ENCODE measurements at places on chromosomes 4 and X.

GRCh38 chr4:82779032-82779431 is 19.6 kb downstream of the SCD5 start:
- no peak for DNase-seq

DNA sequence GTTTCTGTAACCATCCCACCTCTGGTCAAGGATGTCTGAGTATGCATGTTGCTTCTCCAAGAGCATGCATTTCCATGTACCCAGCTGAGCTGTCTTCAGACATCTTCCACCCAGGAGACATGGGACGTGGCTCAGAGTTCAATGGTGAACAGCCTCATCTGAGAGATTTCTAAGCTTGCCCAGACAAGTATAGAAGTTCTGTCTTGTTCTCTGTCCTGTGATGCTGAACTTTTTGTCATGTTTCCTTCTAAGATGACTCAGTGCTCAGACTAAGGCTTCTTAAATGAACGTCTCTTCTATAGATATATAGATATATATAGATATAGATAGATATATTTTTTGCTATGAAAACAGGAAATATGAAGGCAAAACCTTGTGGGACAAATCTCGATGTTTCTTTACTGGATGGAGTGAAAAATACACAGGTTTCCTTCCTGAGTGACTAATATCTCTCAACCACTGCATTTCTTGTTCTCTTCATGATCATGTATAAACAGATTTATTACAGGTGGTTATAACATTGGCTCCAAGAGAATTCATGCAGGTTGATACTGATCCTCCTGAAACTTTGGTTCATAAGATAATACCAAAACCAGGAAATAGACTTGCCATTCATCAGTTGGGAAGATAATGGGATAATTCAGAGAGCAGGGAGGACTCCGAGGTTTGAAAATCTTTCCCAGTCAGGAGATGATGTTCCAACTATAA is 168.2 kb downstream of the ZNF518B start:
- DNase-seq = no peak

GRCh38 chr4:146790515-146790914 is 151.8 kb downstream of the POU4F2 start:
- no peak for DNase-seq

GRCh38 chr4:101948055-101948454 is 157.5 kb downstream of the BANK1 start:
- DNase-seq = no peak

- DNase-seq = no peak
Measured at GRCh38 chr4:171626554-171626953, 186.7 kb upstream of the GALNTL6 start.

GRCh38 chr4:81410680-81411079 is 61.0 kb downstream of the RASGEF1B start:
- no peak for DNase-seq

GRCh38 chr4:88446124-88446523 is 10.8 kb upstream of the HERC5 start:
- DNase-seq = no peak

DNA sequence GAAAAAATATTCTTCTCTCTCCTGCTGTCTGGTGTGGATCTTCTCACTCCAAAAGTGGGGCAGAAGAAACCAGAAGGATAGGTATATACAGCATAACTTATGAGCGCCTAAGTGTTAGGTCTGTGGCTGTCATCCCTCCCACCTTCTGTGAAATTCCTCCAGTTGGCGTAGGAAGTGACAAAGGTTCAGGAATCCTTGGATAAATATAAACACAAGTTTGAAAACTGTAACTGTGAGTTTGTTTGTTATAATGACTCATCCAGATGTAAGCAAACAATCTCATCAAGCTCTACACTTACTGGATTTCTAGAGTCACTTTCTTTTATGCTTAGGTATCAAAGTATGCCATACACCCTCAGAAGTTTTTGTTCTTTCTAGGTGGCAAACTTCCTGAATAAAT is 405.2 kb downstream of the FAT4 start:
- DNase-seq = no peak

GRCh38 chrX:155070663-155070974 is 317 bp downstream of the CMC4 start:
- DNase-seq = no peak

- DNase-seq = peak; percentile 10
Measured at GRCh38 chrX:103343105-103343504, 13.1 kb downstream of the TCEAL7 start.

GRCh38 chr4:185464183-185464582 is 7.3 kb downstream of the CCDC110 start:
- no peak for DNase-seq

DNA sequence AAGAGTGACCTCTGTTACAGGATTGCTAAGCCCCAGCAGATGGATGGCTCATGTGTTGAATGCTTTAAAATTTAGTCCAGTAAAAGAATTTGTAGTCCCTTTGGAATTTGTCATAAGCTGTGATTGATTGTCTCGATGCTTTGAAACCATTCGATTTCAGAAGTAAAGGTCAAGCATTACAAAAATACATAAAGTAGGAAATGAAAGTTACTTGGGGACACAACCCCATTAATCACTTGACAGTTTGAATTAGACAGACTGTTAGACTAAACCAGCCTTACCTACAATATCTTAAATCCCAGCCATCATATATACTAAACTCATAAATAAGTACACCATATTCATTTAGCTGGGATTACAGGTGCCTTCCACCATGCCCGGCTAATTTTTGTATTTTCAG is 6.6 kb downstream of the REST start:
- DNase-seq = no peak

DNA sequence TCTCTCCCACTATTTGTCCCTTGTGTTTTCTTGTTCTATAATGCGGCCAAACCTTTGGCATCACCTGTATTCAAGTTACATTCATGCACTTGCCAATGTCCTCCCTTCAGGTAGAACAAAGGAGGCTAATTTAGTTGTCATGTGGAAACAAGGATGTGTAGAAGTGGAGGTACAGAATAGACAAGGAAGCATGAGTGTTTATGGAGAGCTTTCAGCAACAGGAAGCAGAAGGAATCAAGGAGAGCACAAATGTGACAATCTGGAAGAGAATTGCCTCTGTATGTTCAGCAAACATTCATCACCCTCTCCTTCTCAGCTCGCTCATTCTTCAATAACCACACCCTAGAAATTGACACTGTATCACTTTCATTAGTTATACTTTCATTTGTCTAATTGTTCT is 103.4 kb downstream of the SLC7A11 start:
- no peak for DNase-seq
